ENCODE measurements at places on chromosomes 7 and 10.

DNA sequence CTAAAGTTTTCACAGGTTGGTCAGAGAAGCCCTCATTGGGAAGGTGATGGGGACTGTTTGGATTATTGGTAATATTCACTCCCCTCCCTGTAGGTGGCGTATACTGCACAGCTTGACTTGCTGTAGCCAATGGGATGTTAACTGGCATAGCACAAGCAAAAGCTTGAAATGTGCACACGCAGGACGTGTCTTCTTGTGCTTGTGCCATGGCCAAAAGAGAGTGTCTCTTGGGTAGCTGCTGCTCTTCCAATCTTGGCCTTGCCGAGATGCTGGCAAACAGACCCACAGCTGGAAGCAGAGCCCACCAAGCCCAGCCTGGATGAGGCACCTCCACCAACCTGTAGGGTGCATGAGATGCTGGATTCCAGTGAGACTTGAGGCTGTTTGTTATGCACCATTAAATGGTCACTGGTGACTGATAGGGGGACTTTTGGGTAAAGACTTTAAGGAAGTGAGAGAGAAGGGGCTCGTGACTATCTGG lies 266.0 kb downstream of the GRID1 start:
- DNase-seq: no peak

GRCh38 chr10:14727924-14728323 lies 46.8 kb downstream of the FAM107B start:
- no peak for DNase-seq

- DNase-seq: no peak
Observed at GRCh38 chr7:131945313-131945911, 389.0 kb upstream of the PODXL start.

- no peak for DNase-seq
Observed at GRCh38 chr7:155850766-155851678, 38.8 kb upstream of the SHH start.

GRCh38 chr7:43244232-43244631 lies 131.8 kb downstream of the HECW1 start:
- DNase-seq: no peak

GRCh38 chr10:121608469-121609190 lies 10.4 kb upstream of the FGFR2 start:
- DNase-seq: peak; percentile 9

DNA sequence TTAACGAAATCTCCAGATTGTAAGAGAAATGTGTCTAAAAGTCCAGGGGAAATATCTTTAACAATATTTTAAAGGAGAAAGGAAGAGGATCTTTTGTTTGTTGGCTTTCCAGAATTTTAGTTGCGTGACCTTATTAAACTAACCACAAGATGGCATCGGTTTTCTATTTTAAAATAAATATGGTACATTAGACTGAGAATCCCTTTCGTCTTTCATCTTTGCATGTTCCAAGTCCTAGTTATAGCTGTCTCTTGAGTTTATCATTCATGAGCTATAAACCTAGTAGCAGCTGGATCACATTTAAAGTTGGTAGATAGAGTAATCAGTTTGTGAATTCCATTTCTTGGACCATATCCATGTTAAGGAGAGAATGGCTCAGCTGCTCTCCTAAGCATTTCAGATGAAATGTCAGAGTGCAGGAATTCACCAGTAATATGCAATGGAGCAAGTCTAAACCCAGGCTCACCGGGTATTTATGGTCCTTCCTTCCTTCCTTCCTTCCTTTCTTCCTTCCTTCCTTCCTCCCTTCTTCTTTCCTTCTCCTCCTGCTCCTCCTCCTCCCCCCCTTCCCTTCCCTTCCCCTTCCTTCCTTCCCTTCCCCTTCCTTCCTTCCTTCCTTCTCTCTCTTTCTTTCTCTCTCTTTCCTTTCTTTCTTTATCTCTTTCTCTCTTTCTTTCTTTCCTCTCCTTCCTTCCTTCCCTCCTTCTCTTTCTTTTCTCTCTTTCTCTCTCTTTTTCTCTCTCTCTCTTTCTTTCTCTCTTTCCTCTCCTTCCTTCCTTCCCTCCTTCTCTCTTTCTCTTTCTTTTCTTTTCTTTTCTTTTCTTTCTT lies 57.8 kb upstream of the RAB18 start:
- no peak for DNase-seq

GRCh38 chr7:13749636-13750035 lies 239.8 kb downstream of the ETV1 start:
- DNase-seq: no peak
